ENCODE measurements at places on chromosomes 1 and 21.
A peak's percentile ranks its signal among the peaks of the same experiment; 100 is the strongest.

DNA sequence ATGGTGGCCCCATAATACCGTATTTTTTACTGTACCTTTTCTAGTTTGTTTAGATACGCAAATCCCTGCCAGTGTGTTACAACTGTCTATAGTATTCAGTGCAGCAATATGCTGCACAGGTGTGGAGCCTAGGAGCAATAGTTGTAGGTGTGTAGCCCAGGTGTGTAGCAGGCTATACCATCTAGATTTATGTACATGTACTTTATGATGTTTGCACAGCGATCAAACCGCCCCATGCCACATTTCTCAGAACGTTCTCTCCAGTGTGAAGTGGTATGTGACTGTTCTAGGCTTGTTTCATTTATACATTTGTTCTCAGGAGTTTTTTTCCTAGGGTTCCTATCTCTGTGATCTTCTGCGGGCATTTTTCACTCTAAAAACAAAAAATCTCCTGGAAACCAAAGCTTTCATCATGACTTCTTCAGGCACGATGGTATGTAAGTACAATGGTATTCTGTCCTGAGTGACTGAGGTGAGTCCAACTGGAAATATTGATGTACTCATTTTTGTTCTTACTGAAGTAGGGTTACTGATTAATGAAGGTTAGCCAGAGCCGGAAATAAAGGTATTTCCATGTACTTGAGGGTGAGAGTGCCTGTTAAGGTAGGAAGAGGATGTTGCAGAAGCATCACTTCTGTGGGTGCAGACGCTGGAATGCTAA is 153.0 kb downstream of the GABPA start:
- DNase-seq: no peak

GRCh38 chr1:919271-919872 is 4.4 kb upstream of the SAMD11 start:
- no peak for DNase-seq

DNA sequence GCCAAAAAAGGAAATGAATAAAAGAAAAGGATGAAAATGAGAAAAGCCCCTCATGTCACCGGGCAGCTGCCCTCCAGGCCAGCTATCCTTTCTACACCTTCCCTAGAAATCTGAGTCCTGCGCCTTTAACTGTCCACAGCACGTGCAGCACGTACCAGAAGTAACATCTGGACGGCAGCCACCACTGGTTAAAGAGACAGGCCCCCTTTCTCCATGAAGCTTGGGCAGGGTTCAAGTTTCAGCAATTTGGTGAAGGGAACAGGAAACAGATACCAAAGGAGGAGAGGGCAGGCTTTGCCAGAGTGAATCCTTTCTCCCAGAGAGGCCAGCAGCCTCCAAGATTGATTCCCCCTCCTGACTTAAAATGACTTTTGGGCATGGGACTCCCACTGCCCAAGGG is 3.6 kb upstream of the KIAA2013 start:
- peak; percentile 61 for DNase-seq

DNA sequence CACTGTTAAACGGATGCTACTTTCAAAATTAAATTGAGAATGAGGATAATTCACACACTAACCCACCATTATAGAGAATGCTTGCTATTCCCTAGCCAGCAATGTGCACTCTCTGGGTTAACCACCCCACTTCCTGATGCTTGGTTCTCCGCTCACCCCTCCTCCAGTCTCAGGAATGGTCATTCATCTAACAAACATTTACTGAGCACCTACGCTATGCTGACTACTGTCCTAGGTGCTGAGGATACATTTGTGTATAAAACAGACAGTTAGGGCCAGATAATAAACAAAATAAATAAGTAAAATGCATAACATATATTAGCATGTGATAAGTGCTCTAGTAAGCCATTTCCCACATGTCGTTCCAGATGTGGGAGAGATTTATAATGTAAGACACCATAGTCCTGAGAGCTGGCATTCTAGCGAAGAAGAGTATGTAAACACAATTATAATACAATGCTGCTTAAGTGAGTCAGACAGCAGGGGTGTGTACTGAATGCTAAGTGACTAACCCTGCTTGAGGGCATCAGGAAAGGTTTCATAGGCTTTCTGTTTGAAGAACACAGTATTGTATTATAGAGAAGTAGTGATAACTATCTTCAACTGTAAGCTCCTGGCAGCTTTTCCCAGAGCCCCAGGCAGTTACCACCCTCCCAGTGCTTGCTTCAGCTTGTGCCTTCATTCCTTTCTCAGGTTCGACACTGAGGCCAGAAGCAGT is 126.7 kb upstream of the CACHD1 start:
- no peak for DNase-seq

- no peak for DNase-seq
These were observed 95.2 kb downstream of the KCNJ15 start for GRCh38 chr21:38351961-38352521.

DNA sequence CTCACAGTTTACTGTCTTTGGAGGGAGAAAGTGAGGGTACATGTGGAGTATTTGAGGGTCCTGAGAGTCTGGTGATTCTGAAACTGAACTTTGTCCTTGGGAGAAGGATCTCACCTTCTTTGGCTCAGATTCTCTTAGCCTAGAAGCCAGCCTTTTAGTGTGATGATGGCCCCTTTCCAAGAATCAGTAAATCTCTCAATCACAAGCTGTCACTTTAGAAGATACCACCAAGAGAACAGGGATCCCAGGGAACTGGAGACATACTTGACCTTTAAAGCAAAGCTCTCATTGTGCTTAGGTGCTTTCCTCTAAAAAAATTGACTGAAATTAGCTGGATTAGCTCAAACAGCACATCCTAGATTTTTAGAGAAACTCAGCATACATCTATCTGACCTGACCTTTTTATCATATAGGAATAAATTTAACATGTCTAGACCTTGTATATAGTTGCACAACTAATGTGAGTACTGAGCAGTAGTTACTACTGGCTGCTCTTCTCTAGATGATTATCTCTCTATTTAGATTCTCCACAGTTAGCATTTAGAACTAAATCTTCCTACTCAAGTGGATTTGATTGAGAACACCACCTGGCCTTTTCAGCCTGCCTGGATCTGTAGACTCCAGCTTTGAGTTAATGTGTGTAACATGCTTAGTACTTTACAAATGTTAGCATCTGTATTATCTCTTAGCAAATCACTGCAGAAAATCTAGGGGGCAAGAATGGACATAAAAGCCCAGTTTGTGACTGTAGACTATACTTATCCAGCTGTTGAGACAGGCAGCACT is 157.7 kb downstream of the MAST2 start:
- no peak for DNase-seq

DNA sequence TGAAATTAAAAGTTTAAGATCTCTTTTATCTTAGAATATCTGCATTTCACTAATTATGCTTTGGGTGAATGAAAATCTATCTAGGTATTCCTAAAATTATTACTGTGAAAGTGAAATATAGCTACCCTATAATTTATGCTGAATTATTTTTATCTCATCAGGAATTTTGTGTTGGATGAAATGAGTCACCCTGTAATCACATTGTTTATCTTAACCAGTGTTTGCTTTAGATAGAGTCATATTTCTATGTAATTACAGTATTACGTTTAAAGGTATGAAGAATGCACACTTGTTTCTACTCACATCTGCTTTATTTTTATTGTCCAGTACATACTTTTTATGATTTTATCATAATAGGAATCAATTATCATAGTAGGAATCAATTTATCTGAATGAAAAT is 249.2 kb downstream of the NCAM2 start:
- no peak for DNase-seq

- no peak for DNase-seq
These were observed 22.1 kb downstream of the GRHL3 start for GRCh38 chr1:24341260-24341659.

GRCh38 chr21:19420565-19420964 is 1017.0 kb upstream of the TMPRSS15 start:
- no peak for DNase-seq

- DNase-seq: no peak
These were observed 4.1 kb downstream of the PDC start for GRCh38 chr1:186456729-186457255.

DNA sequence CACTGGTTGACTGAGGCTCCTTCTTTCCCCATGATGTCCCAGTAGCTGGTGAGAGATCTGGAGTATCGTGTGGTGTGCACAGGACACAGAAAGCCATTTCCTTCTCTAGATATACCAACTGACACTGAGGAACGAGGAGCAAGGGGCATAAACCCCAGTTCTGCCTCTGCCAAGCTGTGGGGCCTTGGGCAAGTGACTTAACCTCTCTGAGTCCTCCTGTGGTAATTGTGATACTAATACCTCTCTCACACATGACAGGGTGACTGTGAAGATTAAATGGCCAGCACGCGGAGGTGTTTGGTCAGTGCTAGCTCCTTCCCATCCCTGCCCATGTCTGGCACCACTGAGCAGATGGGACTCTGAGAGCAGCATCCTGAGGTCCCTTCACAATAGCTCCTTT is 26.3 kb upstream of the TCEA3 start:
- no peak for DNase-seq

DNA sequence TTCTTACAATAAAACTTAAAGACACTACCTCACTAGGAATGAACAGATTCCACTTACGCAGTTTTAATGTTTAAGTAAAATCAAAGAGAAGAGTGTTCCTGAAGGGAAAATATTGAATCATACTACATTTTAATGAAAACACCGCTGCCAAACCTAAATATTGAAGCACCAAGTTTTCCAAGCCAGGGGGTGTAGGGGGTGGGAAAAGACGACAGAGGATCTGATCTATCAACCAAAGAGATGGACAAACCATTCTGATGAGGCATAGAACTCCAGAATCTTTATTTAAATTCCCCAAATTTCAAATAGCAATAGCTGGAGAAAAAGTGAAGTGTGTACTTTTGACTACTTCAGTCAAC is 1.2 kb downstream of the ELK4 start:
- DNase-seq: no peak

DNA sequence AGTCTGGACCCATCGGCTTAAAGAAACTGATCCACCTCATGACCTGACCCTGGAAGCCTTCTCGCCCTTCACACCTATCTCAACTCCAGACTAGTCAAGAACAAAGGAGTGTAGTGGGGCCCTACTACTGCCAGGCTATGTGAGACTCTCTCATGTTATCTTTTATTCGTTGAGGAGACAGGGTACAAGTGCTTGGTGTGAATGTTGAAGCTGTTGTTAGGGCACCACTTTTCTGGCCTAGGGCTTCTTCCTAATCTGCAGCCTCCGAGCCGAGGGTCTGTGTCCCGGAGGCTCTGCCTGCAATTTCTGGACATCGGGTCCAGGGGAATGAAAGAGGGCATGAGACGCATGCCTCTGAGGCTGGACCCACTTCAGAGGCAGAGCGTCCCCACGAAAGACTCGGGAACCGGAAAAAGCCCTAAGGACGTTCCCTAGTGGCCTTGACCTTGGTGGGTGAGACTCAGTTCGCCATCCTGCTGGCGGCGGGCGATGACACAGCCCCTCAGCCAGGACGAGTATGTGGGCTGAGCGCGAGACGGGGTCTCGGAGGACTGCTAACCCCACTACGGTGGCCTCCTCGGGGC is 671 bp downstream of the DNAJC11 start:
- DNase-seq: peak; percentile 61

DNA sequence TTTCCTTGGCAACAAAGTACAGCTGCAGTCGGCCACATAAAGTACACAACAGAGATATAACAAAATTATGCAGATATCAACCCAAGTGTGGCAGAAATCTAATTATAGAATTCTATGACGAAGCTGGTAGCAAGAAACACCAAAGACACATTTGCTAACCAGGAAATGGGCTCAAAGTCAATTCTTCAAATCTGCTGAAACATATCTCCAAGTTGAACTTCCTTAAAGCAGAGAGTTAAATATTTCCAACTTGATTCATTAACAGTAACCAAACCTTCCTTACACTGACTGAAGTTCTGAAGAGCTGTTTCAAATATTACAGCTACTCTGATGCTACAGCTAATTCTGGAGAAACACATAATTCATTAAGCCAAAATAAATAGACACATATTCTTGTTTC is 67.6 kb upstream of the SDC3 start:
- no peak for DNase-seq

- DNase-seq: no peak
These were observed 30.1 kb downstream of the KCNJ6 start for GRCh38 chr21:37886120-37886519.

GRCh38 chr1:204151552-204152309 is at the start of gene ETNK2:
ETNK2 (minus strand) TSS chr1:204152044; CDS start chr1:204151852, 192 bp downstream.
- DNase-seq: peak; percentile 25

DNA sequence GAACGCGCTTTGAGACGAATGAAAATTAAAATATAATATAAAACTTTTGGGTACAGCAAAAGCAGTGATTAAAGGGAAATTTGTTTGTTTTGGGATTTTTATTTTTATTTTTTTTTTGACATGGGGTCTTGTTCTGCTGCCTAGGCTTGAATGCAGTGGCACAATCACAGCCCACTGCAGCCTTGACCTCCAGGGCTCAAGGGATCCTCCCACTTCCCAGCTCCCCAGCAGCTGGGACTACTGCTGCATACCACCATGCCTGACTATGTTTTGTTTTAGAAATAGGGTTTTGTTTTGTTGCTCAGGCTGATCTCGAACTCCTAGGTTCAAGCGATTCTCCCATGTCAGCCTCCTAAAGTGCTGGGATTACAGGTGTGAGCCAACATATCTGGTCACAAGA is 30.3 kb downstream of the USP24 start:
- DNase-seq: no peak

- no peak for DNase-seq
These were observed at the start of gene RPTN for GRCh38 chr1:152159144-152159543. RPTN (minus strand) TSS chr1:152159228; CDS start chr1:152157889, 1,339 bp downstream.

- no peak for DNase-seq
These were observed 15.7 kb upstream of the TMEM51 start for GRCh38 chr1:15137809-15138208.

GRCh38 chr1:219544163-219544846 is 68.6 kb downstream of the ZC3H11B start:
- DNase-seq: no peak

- DNase-seq: no peak
These were observed 25.4 kb downstream of the MAP10 start for GRCh38 chr1:232830661-232831060.

DNA sequence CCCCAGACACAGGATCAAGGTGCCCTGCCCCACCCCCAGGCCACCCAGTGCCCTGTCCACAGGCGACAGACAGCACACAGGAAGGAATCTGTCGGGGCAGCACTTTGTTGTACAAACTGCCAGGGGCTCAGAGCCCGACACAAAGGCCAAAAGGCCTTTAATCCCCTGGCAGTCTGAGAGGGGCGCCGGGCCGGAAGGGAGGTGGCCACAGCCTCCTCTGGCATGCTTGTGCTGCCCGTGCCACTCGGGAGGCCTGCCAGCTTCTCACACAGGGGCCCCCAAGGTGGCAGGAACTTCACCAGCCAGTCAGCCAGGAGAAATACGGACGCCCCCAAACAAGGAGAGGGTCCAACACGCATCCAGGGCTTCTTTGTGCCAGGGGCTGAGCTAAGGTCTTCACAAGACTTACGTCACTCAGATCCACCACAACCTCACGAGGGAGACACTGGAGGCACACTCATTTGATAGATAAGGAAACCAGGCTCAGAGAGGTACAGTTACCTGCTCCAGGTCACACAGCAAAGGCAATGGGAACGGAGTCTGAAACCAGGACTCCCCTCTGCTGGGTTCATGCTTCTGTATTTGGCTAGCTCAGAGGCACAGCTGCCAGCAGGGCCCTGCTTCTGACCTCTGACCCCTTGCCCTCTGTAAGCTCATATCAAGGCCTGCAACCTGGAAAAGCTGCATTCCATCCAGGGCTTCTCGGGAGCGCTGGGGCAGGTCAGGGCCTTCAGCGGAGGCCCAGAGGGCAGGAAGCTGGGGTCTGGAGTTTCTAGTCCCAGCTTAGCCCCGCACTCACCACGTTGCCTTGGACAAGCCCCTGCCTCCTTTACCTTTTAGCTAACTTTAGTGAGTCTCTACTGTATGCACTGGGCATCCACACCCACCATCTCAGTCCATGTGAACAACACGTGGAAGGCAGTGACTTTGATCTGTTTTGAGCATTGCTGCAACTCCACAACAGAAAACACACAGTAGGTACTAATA is 34.8 kb downstream of the HSPG2 start:
- DNase-seq: no peak

GRCh38 chr1:64744492-64745180 is at the start of gene RAVER2:
RAVER2 (plus strand) TSS chr1:64745075; CDS start chr1:64745173, 98 bp downstream.
- peak; percentile 80 for DNase-seq
